ENCODE measurements at places on chromosomes 7 and 10.

DNA sequence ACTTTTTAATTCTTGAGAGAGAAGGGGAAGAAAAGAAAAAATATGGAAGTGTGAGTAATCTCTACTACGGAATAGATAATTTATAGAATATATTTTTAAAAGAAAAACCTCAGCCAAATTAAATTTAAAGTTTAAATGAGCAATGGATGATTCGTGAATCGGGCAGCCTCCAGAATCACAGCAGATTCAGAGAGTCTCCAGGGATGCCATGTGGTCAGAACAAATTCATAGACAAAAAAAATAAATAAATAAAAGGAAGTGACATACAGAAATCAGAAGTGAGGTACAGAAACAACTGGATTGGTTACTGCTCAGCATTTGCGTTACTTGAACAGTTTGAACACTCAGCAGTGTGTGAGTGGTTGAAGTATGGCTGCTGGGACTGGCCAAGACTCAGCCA, 53.0 kb downstream of the PHYHIPL start:
- no peak for DNase-seq

DNA sequence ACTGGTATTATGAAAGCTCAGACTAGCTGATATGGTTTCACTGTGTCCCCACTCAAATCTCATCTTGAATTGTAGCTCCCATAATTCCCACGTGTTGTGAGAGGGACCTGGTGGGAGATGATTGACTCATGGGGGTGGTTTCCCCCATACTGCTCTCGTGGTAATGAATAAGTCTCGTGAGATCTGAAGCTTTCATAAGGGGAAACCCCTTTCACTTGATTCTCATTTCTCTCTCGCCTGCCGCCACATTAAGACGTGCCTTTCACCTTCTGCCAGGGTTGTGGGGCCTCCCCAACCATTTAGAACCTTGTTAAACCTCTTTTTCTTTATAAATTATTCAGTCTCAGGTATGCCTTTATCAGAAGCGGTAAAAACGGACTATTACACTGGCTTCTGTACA, 40.3 kb downstream of the COL13A1 start:
- DNase-seq, result no peak

DNA sequence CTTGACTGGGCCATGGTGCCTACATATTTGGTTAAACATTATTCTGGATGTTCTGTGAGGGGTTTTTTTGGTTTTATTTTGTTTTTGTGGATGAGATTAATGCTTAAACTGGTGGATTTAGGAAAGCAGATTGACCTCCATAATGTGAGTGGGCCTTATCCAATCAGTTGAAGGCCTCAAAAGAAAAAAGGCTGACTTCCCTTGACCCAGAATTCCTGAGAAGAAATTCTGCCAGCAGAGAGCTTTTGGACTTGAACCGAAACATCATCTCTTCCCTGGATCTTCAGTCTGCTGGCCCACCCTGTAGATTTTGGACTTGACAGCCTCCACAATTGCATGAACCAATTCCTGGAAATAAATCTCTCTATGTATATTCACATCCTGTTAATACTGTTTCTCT, 94.4 kb downstream of the ADRA2A start:
- no peak for DNase-seq

DNA sequence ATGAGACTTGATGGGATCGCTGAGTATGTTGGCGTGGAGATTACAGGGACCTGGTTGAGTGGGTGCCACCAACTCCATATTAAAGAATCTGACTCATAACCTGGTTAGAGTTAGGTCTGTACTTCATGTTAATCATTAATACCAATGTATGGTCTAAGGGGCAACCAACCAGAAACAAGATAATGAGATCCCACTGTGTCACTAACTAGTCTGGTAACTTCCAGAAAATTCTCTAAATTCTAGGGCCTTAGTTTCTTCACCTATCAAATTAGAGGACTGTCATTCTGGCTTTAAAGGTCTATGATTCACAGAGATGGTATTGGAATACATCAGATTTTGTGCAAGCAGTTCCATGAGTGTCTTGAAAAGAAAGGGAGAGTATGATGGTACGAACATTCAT, 102.2 kb downstream of the SNX10 start:
- no peak for DNase-seq

DNA sequence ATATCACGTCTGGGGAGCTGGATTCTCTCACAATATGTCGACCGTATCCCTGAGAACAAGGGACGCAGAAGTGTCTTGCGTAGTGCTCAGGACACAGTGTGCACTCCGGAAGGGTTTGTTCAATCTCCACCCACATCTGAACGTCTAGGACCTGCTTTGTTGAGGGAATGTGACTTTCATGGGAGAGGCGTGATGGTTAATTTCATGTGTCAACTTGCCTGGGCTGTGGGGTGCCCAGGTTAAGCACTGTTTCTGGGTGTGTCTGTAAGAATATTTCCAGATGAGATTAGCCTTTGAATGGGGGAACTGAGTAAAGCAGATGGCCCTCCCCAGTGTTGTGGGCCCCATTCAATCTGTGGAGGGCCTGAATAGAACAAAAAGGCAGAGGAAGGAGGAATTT, 80.4 kb upstream of the SFMBT2 start:
- no peak for DNase-seq

GRCh38 chr7:47605816-47606575, 24.1 kb upstream of the TNS3 start:
- no peak for DNase-seq

GRCh38 chr10:44512431-44513022, 127.6 kb upstream of the CXCL12 start:
- DNase-seq, result no peak

DNA sequence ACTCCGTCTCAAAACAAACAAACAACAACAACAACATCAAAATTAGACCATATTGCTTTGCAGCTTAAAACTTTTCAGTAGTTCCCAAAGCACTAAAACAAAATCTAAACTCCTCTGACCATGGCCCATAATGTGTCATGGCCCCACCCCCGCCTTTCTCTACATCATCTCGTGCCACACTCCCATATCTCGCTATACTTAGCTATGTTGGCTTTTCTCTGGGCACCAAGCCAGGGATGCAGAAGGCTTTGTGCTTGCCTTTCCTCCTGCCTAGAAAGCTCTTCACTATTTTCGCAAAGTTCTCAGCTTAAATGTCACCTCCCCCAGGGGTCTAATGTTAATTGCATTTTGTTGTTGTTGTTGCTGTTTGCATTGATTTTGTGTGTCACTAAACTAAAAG, 15.1 kb upstream of the SLC16A12 start:
- DNase-seq, result no peak

- DNase-seq, result no peak
Measured at GRCh38 chr7:45163692-45164052, 6.1 kb downstream of the RAMP3 start.

- DNase-seq, result no peak
Measured at GRCh38 chr7:151025924-151026671, 1.8 kb upstream of the ATG9B start.

DNA sequence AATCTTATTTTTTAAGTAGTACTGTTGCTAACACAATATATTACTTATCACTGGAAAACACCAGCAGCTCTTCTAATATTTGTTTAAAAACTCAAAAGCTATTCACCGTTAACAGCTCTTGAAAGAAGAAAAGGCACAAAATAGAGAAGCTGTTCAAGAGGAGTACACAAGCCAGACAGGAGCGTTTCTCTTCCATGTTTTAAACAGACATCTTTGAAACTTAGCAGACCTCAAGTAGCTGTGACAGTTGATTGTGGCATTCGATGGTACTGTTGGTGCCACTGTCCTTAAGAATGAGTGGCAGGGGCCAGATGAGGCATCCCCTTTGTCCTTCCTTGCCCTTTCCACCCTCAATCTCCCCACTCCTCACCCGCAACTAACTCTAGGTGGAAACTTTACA, 81.6 kb upstream of the PRR15 start:
- DNase-seq, result no peak

DNA sequence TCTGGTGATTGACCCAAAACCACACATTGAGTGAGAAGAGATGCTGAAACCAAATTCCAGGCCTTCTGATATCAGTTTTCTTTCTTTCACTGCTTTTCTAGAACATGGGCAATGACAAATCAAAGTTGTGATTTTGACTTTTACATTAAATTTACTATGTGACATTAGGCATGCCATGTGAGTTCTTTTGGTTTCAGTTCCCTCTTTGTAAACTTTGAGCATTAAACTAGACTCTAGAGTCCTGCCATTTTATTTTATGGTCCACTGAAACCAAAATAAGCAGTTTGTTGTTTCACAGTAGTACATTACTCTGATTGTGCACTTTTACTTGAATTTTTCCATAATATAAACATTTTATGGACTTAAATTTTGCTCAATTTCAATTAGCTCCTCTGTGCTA, 381.1 kb upstream of the SEMA3D start:
- DNase-seq, result no peak

- no peak for DNase-seq
Measured at GRCh38 chr10:92103376-92104090, 180.0 kb downstream of the BTAF1 start.

- DNase-seq, result no peak
Measured at GRCh38 chr10:1241322-1241890, 185.2 kb downstream of the WDR37 start.

DNA sequence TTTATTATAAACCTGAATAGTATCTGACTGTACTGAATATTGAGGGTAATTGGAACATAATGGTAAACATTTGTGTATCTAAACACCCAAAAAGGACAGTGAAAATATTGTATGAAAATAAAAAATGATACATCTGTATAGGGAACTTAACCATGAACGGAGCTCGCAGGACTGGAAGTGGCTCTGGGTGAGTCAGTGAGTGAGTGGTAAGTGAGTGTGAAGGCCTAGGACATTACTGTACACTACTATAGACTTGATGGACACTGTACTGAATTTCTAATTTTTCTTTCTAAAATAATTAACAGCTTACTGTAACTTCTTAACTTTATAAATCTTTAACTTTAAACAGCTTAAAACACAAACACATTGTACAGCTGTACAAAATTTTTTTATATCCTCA, 454.5 kb upstream of the FZD8 start:
- no peak for DNase-seq

DNA sequence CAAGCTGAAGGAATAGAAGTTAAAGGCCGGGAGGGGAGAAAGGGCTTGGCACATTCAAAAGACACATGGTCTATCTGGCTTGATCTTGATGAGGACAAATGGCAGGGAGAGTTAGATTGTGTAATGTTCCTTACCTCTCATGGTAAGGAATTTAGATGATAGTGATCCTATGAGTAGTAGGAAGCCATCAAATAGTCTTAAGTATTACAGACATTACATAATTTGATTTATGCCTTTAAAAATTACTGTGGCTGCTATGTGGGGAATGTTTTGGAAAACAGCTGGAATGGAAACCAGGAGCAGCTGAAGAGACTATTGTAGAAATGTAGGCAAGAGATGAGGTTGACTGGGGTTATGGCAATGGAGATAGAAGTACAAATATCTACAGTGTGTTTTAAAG, 351.3 kb upstream of the BMPER start:
- DNase-seq, result no peak

- no peak for DNase-seq
Measured at GRCh38 chr7:137127806-137128205, 215.7 kb downstream of the PTN start.

DNA sequence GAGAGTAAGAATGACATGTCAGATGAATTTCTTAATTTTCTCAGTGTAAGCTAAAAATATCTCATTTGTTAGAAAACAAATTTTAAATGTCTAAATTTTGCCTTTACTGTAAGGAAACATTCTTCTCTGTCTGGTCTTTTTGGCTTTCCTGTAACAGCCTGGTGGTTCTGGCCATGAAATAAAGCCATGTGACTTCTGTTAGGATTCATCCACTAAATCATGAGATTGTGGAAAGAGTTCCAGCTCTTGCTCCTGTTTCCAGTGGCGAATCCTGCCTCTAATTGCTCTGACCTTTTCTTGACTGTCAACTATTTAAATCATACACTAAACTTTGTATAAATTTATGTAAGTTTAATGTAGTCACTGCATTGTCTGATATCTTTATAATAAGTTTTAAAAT, 398.5 kb upstream of the AKR1E2 start:
- no peak for DNase-seq

DNA sequence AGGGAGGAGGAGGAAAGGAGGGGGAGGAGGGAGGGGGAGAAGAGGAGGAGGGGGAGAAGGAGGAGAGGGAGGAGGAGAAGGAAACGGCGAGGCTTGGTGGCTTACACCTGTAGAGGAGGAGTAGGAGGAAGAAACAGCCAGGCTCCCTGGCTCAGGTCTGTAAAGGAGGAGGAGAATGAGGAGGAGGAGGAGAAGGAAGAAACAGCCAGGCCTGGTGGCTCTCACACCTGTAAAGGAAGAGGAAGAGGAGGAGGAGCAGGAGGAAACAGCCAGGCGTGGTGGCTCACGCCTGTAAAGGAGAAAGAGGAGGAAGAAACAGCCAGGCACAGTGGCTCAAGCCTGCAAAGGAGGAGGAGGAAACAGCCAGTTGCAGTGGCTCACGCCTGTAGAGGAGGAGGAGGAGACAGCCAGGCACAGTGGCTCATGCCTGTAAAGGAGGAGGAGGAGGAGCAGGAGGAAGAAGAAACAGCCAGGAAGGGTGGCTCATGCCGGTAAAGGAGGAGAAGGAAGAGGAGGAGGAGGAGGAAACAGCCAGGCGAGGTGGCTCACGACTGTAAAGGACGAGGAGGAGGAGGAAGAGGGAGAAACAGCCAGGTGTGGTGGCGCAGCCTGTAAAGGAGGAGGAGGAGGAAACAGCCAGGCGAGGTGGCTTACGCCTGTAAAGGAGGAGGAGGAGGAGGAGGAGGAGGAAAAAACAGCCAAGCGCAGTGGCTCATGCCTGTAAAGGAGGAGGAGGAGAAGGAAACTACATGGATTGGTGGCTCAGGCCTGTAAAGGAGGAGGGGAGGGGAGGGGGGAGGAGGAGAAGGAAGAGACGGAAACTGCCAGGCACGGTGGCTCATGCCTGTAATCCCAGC, 14.9 kb upstream of the CRCP start:
- DNase-seq, result no peak

- DNase-seq, result no peak
Measured at GRCh38 chr7:130901209-130901783, 167.3 kb upstream of the KLF14 start.

DNA sequence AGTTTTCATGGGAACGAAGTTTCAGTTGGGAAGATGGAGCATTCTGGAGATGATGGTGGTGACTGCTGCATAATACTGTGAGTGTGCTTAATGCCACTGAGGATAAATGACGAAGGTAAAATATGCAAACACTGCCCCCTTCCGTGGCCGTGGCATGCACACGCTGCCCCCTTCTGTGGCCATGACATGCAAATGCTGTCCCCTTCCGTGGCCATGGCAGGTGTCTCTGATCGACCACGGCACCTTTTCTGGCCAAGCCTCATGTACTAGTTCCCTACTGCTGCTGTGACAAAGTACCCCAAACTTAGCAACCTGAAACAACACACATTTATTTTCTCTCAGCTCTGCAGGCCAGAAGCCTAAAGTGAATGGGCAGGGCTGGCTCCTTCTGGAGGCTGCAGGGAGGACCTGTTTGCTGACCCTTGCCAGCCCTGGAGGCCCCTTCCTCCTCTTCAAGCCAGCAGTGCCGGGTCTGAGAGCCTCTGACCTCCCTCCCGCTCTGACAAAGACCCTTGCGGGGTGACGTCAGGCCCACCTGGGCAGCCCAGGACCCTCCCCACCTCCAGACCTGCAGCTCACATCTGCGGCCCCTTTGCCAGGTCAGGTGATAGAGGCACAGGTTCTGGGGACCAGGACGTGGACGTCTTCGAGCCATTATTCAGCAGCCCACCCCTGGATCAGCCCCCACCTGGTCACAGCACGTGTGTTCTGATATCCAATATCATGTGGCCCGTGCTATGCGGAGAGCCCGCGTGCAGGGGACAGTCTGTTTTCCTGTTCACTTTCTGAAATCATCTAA, 82.0 kb downstream of the MICALL2 start:
- DNase-seq, result no peak

GRCh38 chr7:118944271-118944670, 719.8 kb downstream of the ANKRD7 start:
- no peak for DNase-seq

GRCh38 chr10:128570319-128570995, 444.2 kb upstream of the MKI67 start:
- DNase-seq, result no peak
